CD14-positive monocyte (primary cell): ENCODE measurements at places on chromosomes 5 and 9. TPM values are rescaled to one million over a fixed set of nuclear protein-coding genes. Genes with fewer than 3 reads are reported as not detected.
A peak's percentile ranks its signal among the peaks of the same experiment; 100 is the strongest.

Gene FRMPD1
- not detected for polyA plus RNA-seq

DNA sequence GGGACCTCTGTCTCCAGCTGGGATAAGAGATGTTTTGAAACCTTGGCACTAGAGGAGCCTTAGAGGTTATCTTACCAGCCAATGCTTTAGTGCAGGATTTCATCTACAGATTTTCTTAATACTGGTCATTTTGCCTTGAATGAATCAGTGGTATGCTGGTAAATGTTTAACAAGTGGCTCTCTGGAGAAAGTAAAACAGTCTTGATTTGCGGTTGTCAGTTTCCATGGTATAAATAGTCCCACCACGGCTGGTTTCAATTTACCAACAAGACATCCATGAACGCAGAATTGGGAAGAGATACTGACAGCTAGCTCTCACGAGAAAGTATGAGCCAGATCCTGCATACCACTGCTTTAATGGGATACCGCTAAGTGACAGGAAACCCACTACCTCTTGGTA lies 56.7 kb upstream of the CXCL14 start:
- DNase-seq, result no peak

DNA sequence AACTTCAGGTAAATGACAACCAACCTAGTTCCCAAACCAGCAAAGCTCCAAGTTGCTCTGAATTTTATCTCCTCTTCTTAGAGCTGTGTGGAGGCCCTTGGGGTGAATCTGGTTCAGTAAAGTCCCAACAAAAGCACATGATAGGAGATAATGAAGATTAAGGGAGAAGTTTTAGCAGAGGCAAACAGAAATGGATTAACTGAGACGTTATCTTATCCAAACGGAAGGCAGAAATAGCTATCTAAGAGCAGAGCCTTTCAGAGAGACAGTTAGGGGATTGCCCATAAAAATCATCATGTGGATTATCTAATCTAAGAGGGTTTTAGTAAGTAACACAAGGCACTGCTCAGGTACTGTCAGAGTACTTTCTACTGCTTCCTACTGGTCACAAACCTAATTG lies 183.9 kb upstream of the ZNF618 start:
- DNase-seq, result no peak

Gene ADGRD2
- polyA plus RNA-seq, result not detected

Gene PCDHB11
- not detected for polyA plus RNA-seq

Gene FAM169A
- not detected in 2 replicates for polyA plus RNA-seq

DNA sequence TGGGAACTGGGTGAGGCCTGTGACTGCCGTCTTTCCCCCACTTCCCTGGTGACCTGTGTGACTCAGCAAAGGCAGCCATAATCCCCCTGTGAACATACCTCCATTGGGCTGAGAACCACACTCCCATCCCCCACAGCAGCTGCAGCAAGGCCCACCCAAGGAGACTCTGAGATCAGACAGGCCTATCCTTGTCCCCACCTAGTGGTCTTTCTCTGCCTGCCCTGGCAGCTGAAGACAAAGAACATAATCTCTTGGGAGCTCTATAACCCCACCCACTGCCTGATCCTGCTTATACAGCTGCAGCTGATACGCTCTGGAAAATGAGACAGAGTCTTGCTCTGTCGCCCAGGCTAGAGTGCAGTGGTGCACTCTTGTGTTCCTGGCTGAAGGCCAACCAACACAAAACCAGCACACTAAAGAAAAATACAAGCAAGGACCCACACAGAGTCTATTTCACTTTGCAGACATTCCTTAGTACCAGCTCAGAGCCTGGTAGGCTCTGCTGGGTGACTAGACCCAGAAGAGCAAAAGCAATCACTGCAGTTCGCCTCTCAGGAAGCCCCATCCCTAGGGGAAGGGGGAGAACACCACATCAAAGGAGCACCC lies 106.7 kb downstream of the MCTP1 start:
- DNase-seq, result no peak

DNA sequence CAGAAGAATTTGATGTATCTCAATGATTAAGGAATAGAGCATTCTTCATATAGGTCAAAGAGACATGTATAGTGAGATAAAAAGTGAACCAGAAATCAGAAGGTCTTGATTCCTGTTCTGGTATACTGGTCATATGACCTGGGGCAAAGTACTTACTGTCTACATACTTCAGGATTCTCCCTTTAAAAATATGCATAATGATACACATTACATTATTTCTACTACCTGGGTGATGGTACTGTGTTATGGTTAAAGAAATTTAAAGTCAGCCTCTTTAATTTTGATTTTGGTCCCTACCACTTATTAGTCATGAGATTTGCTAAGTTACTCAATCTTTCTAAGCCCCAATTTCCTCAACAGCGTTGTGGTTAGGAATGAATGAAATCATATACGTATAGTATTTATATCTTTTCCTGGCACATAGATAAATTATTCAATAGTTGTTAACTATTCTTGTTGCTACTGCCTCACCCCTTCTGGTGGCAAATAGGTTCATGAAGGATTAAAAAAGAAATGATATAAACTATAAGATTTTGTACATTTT lies 984.1 kb downstream of the TLE4 start:
- no peak for DNase-seq

Gene RASGRF2
- polyA plus RNA-seq, result not detected

GRCh38 chr9:121831869-121832268 lies 180.4 kb downstream of the DAB2IP start:
- no peak for DNase-seq

DNA sequence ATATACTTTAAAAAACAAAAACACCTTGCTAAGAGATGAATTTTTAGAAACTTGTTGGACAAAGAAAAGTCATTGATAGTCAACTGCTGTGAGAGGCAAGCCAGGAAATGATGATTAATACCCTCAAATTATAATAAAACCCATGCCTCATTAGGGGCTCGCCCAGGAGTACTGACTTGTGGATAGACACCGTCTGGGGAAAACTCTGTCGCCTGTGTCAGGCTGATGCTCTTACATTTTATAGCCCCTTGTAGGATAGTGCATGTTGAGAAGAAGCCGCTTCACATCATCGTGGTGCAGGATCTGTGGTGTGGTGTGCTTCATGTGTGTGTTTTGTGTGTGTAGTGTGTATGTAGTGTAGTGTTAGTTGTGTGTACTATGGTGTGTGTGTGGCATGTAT lies 39.1 kb downstream of the SYK start:
- no peak for DNase-seq

DNA sequence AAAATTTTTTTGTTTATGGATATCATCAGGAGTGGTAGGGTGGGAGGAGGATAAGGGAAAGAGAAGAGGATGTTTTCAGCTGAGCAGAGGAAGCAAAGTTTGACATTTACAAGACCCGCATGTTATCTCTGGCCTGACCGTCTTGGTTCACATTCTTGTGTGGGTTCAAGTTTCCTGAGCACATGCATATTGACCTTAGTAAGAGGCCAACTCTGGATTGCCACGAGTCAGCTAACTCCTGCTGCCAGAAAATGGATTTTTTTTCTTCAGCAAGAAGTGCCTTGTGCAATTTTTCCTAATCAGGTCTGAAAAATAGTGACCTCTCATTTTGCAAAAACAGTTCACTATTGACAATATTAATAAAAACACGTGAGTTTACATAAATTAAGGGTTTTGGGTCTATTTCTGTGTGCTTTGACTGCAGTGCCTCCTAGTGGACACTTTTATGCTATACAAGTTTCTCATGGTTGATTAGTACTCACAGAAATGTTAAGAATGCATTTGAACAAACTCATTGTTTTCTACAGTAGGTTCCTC lies 27.1 kb upstream of the BASP1 start:
- peak; percentile 33 for DNase-seq

DNA sequence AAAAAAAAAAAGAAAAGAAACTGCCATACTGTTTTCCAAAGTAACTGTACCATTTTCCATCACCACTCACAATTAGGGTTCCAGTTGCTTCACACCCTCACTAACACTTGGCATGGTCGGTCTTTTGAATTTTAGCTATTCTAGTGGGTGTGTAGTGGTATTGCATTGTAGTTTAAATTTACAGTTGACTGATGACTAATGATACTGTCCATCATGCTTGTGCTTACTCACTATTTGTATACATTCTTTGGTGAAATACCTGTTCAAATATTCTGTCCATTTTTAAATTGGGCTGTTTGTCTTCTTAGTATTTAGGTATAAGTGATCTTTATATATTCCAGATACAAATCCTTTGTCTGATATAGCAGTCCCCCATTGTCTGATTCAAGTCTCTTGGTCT lies 36.2 kb upstream of the ZNF169 start:
- DNase-seq, result no peak

DNA sequence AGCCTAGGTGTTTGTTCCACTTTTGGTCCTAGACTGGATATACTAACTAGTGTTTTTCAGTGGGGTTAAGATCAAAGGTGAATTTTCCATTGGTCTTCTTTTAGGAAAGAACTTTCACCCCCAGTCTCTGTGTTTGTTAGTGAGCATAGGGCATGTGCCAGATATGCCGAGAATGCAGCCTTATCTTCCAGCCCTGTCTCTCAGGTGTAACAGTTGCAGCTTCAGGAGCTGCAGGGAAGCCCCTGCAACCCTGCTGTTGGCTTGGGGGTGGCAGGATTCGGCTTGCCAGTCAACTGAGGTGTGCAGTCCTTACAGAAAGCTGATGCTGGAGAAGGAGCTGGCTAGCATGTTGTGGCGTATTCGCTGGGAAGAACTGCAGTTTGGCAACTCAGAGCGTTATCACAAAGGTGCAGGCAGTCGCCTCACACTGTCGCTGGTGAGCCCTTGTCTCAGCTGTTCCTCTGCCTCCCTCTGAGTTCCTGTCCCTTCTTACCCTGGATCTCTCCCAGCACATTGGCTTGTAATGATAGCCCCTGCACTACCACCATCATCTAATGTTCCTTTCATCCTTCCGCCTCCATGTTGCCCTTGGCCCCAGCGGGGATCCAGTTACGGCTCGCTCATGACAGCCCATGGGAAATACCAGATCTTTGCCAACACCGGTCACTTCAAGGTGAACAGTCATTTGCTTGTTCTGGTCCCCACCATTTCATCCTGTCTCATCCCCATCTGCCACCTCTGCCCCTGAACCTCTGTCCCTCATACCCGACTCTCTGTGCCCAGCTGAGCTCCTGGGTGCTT lies 10.1 kb downstream of the NPR2 start:
- no peak for DNase-seq

- DNase-seq, result no peak
Measured at GRCh38 chr5:109645707-109646192, 44.0 kb upstream of the MAN2A1 start.

Gene CTNND2
- polyA plus RNA-seq, result not detected

Gene LRRC19
- not detected for polyA plus RNA-seq

- no peak for DNase-seq
Measured at GRCh38 chr9:81079055-81079454, 610.3 kb downstream of the TLE1 start.

Gene AGXT2
- polyA plus RNA-seq, result not detected

Gene INSL4
- not detected for polyA plus RNA-seq

DNA sequence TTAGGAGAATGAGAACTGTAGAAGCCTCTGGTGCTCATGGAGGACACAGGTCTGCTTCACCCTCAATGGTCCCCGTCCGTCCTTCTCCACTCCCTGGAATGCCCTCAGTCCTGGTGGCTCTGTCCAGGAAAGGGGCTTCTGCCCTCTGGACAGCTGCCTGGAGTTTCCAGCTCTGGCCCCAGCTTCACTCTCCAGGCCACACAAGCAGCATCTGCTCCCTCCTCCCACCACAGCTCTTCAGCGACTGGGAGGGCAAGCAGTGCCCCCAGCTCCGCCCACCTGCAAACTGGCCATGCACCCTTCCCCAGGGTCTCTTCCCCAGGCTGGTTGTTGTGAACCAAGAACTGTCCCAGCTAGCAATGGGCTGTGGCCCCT lies 4.7 kb downstream of the SARDH start:
- DNase-seq, result no peak

Gene CYSRT1
- polyA plus RNA-seq, result 0.17 and 0.27 TPM in 2 replicates

DNA sequence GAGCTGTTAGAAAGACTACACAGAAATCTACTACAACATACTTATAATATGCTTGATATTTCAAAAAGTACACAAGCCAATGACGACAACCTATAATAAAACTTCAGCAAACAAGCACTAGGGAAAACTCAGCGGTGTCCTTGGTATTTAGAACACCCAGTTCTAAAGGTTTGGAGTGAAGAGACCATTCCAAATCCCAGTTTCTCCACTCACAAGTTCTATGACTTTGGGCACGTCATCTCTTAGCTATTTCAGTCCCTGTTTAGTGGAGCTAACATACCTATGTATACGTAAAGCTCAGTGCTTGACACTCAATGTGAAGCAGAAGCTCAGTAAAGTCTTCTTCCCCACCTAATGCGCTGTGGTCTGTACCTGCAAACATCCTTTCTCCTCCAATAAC lies 52.8 kb downstream of the MLLT3 start:
- DNase-seq, result no peak

- no peak for DNase-seq
Measured at GRCh38 chr9:88387036-88387551, 1.1 kb upstream of the SPIN1 start.

Gene C9orf153
- not detected for polyA plus RNA-seq

GRCh38 chr9:121262423-121262822 lies 5.5 kb upstream of the GSN start:
- no peak for DNase-seq

Gene INSYN2B
- not detected for polyA plus RNA-seq

GRCh38 chr5:80672140-80672736 lies 17.5 kb upstream of the DHFR start:
- peak; percentile 44 for DNase-seq

- DNase-seq, result no peak
Measured at GRCh38 chr9:134619983-134620661, 21.5 kb upstream of the COL5A1 start.

- peak; percentile 22 for DNase-seq
Measured at GRCh38 chr9:36006549-36007315, 30.0 kb upstream of the RECK start.

DNA sequence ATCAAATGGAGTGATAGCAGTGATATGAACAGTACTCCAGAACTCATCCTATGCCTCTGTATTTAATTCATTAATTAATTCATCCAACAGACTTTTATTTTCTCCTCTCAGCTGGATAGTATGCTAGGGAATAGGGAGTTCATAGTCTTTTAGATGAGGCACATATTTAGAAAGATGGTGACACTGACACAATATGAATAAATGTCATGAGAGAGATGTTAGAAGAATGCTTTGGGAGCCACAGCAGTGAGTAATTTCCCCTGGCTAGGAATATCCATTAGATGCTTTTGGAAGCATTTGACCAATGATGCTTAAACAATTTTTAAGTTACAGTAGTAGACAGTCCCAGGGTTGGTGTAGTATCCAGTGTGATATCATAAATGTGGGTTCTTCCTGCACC lies 428.7 kb upstream of the SGCD start:
- DNase-seq, result no peak

- DNase-seq, result no peak
Measured at GRCh38 chr9:2928411-2928810, 84.5 kb upstream of the PUM3 start.

Gene SHOC1
- not detected for polyA plus RNA-seq

DNA sequence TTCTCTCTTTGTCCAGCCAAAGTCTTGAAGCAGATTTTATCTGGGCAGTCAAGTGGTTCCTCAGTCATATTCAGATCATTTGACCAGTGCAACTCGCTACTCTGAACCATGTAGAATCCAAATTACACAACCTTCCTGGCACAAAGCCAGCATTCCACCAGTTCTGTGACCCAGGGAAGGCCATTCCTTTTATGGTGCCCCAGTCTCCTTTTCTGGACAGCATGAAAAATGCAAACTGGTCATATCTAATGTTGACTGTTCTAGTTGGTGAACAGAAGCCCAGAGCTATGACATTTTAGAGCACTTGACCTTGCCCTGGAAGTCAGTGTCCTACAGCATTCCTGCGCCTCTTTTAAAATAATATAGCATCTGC lies 364.6 kb downstream of the BRINP1 start:
- DNase-seq, result no peak
